ENCODE measurements at places on chromosomes 5 and 9. TPM values are rescaled to one million over a fixed set of nuclear protein-coding genes. Genes with fewer than 3 reads are reported as not detected.
A peak's percentile ranks its signal among the peaks of the same experiment; 100 is the strongest.

DNA sequence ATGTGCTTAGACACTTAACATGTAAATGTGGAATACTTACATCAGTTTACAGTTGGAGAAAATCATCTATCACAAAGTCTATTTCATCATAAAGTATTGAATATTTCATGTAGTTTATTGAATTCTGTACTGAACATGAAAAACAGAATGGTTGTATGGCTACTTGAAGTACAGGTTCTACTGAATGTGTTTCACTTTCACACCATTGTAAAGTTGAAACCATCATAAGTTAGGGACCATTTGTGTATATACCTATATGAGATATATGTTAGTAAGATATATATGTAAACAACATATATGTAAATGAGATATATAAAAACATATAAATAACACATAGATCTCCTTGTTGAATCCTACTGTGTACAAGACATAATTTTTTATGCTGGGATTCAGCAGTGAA lies 63.0 kb upstream of the TAF11L2 start:
- no peak for DNase-seq

DNA sequence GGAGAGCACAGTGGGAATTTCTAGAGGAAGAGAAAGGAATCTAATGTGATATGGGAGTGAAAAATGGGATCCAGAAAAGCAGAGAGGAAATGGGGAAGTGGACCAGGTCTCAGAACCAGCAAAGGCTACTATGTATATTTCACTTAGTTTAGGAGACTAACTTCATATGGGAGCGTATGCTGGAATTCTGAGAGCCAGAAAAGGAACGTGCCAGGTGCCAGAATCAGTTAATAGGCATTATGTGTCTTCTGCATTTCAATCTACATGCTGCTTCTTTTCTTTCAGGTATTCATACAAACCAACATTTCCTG lies 28.5 kb upstream of the IFNA14 start:
- DNase-seq, result no peak

The SLC6A18 gene
- not detected for total RNA-seq

DNA sequence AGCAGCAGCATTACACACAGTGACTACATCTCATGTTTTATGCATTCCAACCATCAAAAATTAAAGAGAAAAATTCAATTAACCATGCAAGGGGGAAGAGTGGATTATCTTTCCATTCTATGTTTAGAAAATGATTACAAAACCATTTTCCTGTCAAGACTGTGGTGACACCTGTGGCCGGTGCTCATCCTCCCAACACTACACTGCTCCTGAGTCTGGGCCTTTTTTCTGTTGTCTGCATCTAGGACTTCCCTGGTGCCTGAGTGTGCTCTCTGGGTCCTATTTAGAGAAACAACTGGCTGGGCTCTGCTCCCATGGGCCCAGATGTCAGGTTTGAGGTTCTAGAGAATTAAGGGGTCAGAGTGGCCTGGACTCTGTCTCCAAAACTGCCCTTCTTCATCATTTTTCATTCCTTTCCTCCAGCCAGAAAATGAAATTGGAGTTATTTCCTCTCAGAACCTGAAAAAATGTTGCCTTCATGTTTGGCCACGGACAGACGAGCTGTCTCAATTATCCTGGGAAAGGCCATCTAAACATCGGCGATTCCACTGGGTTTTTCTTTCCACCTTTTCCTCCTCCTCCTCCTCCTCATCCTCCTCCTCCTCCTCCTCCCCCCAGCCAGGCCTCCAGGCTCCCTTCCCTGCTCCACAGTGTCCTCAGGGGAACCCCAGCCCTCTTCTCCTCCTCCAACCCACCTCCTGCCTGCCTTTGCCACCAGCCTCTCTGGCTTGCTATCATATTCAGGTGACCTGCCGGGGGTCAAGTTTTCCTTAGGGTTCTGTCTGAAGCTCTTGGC lies 11.4 kb upstream of the ARSI start:
- no peak for DNase-seq

The OR1Q1 gene
- not detected for total RNA-seq

DNA sequence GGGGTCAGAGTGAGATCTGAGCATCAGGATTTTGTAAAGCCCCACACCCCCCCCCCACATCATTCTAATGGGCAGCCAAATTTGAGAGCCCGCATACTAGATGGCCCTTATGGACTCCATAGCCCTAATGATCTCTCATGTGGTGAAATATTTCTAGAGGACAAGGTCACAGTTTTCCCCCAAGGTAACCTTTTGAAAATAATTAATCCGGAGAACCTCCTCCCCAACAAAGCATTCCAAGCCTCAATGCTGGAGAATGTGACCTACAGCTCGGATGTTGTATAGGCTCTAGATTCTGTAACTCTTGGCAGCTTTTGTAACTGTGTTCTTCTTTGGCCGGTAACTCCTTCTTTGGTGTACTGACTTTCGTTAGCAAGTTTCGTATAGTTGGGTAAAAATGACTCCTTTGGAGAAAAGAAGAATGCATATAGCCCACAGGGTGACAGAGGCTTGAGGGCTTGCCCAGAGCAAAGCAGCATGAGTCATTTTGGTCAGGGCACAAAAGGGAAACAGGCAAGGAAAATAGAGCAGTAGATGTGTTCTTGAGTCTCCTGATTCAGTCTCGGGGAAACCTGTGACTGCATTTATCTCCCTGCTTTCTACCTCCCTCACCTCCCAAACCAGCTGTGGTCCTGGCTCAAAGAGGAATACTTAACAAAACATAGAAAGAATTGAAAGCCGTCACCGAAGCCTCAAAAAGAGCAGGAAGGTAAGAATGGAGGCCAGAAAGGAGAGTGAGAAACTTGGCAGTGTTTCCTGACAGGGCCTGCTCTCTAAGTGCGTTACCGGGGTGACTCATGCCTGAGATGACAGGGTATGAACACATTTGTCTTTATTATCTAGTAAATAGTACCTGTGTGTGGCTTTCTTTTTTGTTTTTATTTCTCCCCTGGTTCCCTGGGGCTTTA lies 6.6 kb upstream of the XPA start:
- DNase-seq, result peak; percentile 72

The ARHGEF37 gene
- total RNA-seq, result 1.5 TPM

DNA sequence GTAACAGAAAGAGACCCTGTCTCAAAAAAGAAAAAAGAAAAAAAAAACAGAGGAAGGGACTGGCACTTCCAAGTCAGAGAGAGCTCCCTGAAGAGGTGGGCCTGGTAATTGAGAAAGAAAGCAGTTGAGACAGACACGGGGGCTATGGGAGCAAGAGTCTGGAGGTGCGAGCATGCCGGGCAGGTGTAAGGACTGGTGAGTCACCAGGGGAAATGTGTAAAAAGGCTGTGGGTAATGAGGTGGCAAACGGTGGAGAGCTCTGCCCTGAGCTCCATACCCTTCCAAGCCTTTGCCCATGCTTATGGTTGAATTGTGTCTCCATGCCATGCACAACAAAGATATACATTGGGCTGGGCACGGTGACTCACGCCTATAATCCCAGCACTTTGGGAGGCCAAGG lies 18.0 kb upstream of the JADE2 start:
- no peak for DNase-seq

The ATP10B gene
- not detected for total RNA-seq

DNA sequence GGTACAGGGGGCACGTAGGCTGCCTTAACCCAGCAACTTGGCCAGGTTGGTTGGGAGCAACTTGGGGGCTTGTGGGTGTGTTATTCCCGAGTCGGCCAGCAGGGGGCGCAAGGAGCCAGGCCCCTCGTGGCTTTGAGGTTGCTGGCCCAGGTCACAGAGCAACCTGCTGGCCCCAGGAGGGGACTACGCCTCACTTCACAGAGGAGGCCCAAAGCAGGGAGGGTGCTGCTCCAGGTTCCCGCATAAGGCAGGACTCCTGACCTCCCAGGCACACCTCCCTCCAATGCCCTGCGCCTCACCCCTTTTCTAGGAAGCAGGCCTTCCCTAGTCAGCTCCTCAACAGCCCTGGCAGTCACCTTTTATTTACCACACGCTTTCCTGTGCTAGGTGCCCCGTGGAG lies 18.1 kb downstream of the KYAT1 start:
- DNase-seq, result peak; percentile 96

The SAXO1 gene
- not detected for total RNA-seq

- peak; percentile 52 for DNase-seq
These were observed 64.9 kb upstream of the SHC3 start for GRCh38 chr9:89243296-89244061.

The ZFP2 gene
- total RNA-seq, result 0.33 TPM

The C5orf52 gene
- total RNA-seq, result 0.42 TPM

The NEUROG1 gene
- not detected for total RNA-seq

The OTULINL gene
- 9.4 TPM for total RNA-seq

DNA sequence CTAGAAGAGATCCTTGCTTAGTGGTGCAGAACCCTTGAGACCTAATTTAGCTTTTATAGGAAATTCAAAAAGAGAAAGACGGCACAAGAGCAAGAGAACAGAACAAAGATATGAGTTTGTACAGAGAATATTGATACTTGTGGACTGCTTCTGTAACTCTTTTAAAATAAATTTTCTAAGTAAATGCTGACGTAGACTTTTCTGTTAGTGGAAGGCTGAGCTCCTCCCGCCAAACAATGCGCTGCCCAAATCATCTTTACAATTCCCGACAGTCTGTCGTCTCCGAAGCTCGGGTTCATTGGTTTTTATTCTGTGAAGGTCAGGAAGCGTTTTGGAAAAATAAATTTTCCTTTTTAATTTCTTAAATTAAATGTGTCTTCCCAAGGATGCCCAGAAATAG lies 22.3 kb downstream of the RORB start:
- DNase-seq, result no peak

GRCh38 chr5:166382031-166382430 lies 1909.4 kb upstream of the WWC1 start:
- DNase-seq, result no peak

The INSL6 gene
- total RNA-seq, result not detected

GRCh38 chr9:123028973-123029372 lies 4.5 kb upstream of the GPR21 start:
- no peak for DNase-seq

- no peak for DNase-seq
These were observed 1577.3 kb upstream of the C9orf72 start for GRCh38 chr9:29150606-29151005.

The NSG2 gene
- not detected for total RNA-seq

- DNase-seq, result no peak
These were observed 5.1 kb upstream of the RAB14 start for GRCh38 chr9:121206516-121207370.

The CXCL14 gene
- not detected for total RNA-seq

The ITK gene
- 237 TPM for total RNA-seq

GRCh38 chr5:17289681-17290539 lies 72.5 kb downstream of the BASP1 start:
- DNase-seq, result no peak

Measured in activated CD4-positive, alpha-beta T cell treated with anti-CD3 and anti-CD28 coated beads, Interleukin-2, amount 10 ng/mL, durations not matched to agents 24 days and 14 days (primary cell).